Smooth muscle cell of trachea (primary cell): ENCODE measurements at places on chromosomes 1 and 21. TPM values are rescaled to one million over a fixed set of nuclear protein-coding genes. Genes with fewer than 3 reads are reported as not detected.

The LCE3D gene
- not detected in 2 replicates for total RNA-seq

The SPRR1B gene
- total RNA-seq, result not detected in 2 replicates

The LDLRAD2 gene
- total RNA-seq, result 0.29 TPM in 1 of 2 replicates, not detected in the other

The CDC20 gene
- 7.9 and 86.5 TPM in 2 replicates for total RNA-seq

The UTP25 gene
- total RNA-seq, result 13.2 and 20.4 TPM in 2 replicates

The GNL2 gene
- 56.4 and 66.9 TPM in 2 replicates for total RNA-seq

The CD1E gene
- not detected in 2 replicates for total RNA-seq

The PLA2G4A gene
- 20.3 and 44.4 TPM in 2 replicates for total RNA-seq

The CCDC17 gene
- total RNA-seq, result 0.99 and 1.6 TPM in 2 replicates

The VSIG8 gene
- 0.15 and 0.17 TPM in 2 replicates for total RNA-seq

The DNAJC16 gene
- total RNA-seq, result 12.9 and 19.7 TPM in 2 replicates

The CYP4X1 gene
- total RNA-seq, result 0.15 and 0.17 TPM in 2 replicates

The C21orf91 gene
- total RNA-seq, result 6.0 and 8.9 TPM in 2 replicates

The ORC1 gene
- 0.66 and 6.5 TPM in 2 replicates for total RNA-seq

The OR10Z1 gene
- total RNA-seq, result not detected in 2 replicates

The AJAP1 gene
- total RNA-seq, result not detected in 2 replicates

The CHAF1B gene
- total RNA-seq, result 1.3 and 4.1 TPM in 2 replicates

The PPIH gene
- 9.6 and 44.7 TPM in 2 replicates for total RNA-seq

The ITLN1 gene
- not detected in 2 replicates for total RNA-seq

The ADORA1 gene
- total RNA-seq, result 2.0 and 16.0 TPM in 2 replicates

The HFM1 gene
- 0.17 and 0.73 TPM in 2 replicates for total RNA-seq

The PEX10 gene
- total RNA-seq, result 41.0 and 47.5 TPM in 2 replicates

The CNR2 gene
- not detected in 2 replicates for total RNA-seq

The AMY1B gene
- total RNA-seq, result not detected in 2 replicates

The CAMK1G gene
- 0.50 and 2.2 TPM in 2 replicates for total RNA-seq

The EGLN1 gene
- 38.4 and 57.9 TPM in 2 replicates for total RNA-seq

The SVBP gene
- 14.6 and 24.6 TPM in 2 replicates for total RNA-seq

The CDA gene
- 1.2 and 1.3 TPM in 2 replicates for total RNA-seq

The CITED4 gene
- 1.2 and 2.5 TPM in 2 replicates for total RNA-seq

The TACSTD2 gene
- 0.15 and 0.33 TPM in 2 replicates for total RNA-seq

The OR2L8 gene
- total RNA-seq, result not detected in 2 replicates

The BNIPL gene
- total RNA-seq, result under 0.01 and 0.17 TPM in 2 replicates

The LRRC53 gene
- not detected in 2 replicates for total RNA-seq

The MRPL9 gene
- 73.1 and 97.4 TPM in 2 replicates for total RNA-seq

The SRP9 gene
- total RNA-seq, result 193 and 397 TPM in 2 replicates

The TNFRSF14 gene
- 22.8 and 61.9 TPM in 2 replicates for total RNA-seq

The ESPN gene
- total RNA-seq, result under 0.01 and 0.44 TPM in 2 replicates

The ZSWIM5 gene
- total RNA-seq, result 1.3 and 2.8 TPM in 2 replicates

The FAM89A gene
- total RNA-seq, result 4.9 and 7.8 TPM in 2 replicates

The SPATA6 gene
- 5.8 and 8.9 TPM in 2 replicates for total RNA-seq

The SOD1 gene
- total RNA-seq, result 235 and 400 TPM in 2 replicates

The ATP1A2 gene
- total RNA-seq, result 0.58 and 5.8 TPM in 2 replicates

The G0S2 gene
- total RNA-seq, result 17.6 and 20.8 TPM in 2 replicates

The TTLL7 gene
- 18.7 and 31.6 TPM in 2 replicates for total RNA-seq

The PDE9A gene
- 0.15 and 0.50 TPM in 2 replicates for total RNA-seq

The EDARADD gene
- total RNA-seq, result under 0.01 TPM in 1 of 2 replicates, not detected in the other

The SERTAD4 gene
- 0.17 and 0.29 TPM in 2 replicates for total RNA-seq

The OR6K2 gene
- not detected in 2 replicates for total RNA-seq

The CA6 gene
- not detected in 2 replicates for total RNA-seq
